ENCODE measurements at places on chromosomes 1 and 21.
A peak's percentile ranks its signal among the peaks of the same experiment; 100 is the strongest.

- no peak for DNase-seq
These were observed 9.4 kb downstream of the TMEM35B start for GRCh38 chr1:34975771-34976170.

DNA sequence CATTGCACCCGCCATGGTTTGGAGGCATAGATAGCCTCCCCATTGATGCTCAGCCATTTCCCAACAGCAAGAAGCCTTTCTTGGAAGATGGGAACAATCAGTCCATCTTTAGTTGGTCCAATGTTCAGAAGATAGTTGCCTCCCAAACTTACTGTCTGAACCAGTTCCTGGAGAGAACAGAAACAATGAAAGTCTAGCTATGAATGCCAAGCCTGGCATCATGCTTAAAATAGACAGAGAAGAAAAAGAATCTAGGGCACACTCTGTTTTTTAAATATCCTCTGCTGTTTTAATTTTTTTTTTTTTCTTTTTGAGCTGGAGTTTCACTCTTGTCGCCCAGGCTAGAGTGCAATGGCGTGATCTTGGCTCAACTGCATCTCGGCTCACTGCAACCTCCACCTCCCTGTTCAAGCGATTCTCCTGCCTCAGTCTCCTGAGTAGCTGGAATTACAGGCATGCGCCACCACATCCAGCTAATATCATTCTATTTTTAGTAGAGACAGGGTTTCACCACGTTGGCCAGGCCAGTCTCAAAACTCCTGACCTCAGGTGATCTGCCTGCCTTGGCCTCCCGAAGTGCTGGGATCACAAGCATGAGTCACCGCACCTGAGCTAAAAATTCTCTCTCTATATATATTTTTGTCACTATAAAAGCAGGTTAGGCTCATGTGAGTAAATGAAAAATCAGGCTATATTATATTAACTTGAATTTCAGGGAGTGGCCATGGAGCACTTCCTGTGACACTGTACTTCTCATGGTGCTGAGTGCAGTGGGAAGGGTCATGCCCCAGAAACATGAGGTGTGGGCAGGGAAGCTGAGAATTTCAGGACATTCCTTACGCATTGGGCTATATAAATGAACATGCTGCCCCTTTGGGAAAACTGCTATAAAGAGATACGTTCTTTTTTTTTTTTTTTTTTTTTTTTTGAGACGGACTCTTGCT, 19.1 kb downstream of the FUCA1 start:
- no peak for DNase-seq

DNA sequence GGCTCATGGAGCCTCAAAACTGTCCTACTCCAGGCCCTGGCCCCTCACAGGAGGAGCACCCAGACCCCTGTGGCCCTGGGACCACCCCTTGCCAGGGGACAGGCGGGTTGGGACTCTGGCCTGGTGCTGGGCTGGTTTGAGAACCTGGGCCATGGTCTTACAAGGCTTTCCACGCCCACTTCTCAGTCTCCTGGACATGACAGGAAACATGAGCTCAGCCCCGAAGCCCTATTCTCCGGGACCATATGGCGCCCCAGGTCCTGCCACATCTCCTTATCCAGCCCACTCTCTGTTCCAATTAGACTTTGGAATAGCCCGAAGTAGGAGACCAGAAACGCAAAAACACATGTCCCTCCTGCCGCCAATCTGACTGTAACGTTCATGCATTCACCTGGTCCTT, 47.9 kb downstream of the KCNAB2 start:
- DNase-seq: no peak

- DNase-seq: no peak
These were observed 7.9 kb upstream of the EXOSC10 start for GRCh38 chr1:11107599-11107998.

- peak; percentile 85 for DNase-seq
These were observed 238.1 kb downstream of the HMCN1 start for GRCh38 chr1:185972096-185972850.

All from fibroblast of skin of right quadriceps (primary cell).